ENCODE measurements at places on chromosomes 4 and X.

DNA sequence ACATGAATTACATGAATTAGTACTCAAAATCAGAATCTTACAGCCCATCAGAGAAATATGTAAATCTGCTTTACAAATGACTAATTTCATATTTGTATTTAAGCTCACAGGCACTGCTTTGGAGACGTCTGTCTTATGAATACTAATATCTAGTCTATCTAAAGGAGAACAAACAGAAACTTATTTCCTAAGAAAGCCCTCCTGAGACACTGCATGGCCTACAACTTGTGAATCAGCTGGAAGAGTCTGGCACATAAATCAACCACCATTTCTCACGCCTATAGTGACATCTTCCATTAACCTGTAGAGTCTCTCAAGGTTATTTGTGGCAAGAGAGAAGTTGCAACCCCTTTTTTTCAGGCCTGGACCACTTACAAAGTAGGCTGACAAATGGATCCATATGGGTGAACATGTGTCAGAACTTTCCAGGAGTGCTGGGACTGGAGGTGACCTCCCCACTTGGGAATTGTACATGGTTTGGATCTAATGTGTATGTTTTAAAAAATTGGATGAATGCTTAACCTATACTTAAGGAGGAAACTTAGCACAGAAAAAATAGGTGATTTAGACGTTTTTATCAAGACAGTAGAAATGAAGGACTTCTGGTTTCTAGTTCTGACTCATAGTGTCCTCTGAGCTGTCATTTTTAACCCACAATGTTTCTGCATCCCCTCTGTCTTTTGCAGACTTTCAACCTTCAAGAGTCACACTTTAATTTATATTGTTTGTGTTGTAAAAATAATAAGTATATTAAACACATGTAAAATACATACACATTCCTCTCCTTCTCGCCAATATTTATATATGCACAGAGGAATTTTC, 83.2 kb upstream of the ARHGAP24 start:
- DNase-seq = no peak

GRCh38 chrX:115892056-115892708, 278.4 kb upstream of the AGTR2 start:
- no peak for DNase-seq

DNA sequence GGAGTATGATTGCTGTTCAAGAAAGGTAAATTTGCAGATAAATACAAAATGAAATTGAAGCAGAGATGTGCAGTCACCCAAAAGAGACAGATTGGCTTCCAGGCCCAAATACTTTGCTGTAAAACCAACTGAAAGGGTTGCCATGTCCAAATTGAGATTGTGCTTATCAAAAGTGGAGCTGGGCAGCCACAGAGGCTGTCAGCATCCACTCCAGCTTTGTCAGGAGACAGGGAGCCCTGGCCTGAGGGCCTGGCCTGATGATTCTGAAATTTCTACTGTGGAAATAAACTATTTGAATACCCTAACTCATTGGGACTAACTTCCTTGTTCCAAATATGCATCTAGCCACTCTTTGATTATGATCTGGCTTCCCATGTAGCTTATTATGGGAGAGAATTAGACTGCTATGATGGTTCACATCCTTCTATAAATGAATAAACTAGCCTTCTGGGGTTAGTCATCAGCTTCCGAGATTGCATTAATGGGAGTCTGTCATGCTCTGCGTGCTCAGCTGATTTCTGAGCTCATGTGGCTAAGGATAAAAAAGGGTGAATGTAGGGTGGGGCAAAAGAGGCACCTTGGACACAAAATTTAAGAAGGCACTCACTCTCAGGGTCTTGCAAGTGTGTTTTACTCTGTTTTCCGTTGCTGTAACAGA, 48.2 kb downstream of the SLC34A2 start:
- DNase-seq = no peak

- DNase-seq = no peak
These were observed 668.1 kb downstream of the RAPGEF2 start for GRCh38 chr4:159770969-159771368.

- DNase-seq = no peak
These were observed 106.0 kb upstream of the PNPLA4 start for GRCh38 chrX:8033175-8033574.

- no peak for DNase-seq
These were observed 17.2 kb downstream of the EDNRA start for GRCh38 chr4:147498031-147498660.

DNA sequence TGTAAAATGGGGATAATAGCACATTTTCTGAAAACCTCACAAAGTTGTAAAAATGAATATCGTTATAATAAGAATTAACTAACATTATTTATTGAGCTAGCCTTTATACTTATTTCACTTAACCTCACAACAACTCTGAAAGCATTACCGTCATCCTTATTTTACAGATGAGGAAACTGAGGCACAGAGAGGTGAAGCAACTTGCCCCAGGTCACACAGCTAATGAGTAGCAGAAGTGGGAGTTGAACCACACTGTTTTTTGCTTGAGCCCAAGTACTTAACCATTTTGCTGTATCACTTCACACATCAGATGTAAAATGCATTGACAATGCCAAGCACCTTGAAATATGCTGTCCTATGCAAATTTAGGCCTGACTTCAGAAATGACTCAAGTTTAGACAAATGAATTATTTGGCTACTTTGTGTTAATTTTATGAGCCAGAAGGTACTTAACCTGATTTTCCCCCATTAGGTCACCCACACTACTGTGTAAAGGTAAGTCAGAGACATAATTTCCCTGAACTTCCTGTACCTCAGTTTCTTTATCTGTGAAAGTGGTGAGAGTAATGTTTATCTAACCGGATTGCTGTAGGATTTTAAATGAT, 23.1 kb downstream of the CD40LG start:
- DNase-seq = no peak

DNA sequence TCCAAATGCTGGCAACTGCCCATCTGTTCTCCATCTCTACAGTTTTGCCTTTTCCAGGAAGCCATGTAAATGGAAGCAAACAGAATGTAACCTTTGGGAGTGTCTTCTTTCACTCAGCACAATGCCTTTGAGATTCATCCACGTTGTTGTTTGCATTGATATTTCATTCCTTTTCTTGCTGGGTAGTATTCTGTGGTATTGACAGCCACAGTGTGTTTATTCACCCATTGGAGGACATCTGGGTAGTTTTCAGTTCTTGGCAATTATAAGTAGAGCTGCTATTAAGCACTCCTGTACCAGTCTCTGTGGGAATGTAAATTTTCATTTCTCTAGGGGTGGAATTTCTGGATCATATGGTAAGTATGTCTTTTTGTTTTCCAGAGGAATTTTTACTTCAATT, 194.3 kb upstream of the RPS6KA3 start:
- no peak for DNase-seq

DNA sequence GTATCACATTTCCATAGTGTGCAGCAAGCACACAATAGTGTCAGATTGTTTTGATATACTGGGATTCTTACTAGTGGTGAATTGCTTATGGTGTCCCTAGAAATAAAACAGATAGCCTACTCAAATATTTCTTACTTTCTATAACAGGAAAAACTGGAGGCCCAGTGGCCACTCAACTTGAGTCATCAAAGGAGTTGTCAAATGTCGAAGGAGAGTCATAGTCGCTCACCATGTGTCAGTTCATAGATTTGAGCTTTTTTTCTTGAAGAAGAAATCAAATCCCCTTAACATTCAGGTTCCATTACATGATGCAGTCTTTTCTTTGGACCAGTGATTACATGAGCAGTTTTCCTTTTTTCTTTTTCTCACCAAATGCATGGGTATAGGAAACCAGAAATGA, 1271.0 kb downstream of the RAPGEF2 start:
- DNase-seq = no peak

GRCh38 chrX:48498374-48498809, 10.4 kb upstream of the PORCN start:
- DNase-seq = no peak

DNA sequence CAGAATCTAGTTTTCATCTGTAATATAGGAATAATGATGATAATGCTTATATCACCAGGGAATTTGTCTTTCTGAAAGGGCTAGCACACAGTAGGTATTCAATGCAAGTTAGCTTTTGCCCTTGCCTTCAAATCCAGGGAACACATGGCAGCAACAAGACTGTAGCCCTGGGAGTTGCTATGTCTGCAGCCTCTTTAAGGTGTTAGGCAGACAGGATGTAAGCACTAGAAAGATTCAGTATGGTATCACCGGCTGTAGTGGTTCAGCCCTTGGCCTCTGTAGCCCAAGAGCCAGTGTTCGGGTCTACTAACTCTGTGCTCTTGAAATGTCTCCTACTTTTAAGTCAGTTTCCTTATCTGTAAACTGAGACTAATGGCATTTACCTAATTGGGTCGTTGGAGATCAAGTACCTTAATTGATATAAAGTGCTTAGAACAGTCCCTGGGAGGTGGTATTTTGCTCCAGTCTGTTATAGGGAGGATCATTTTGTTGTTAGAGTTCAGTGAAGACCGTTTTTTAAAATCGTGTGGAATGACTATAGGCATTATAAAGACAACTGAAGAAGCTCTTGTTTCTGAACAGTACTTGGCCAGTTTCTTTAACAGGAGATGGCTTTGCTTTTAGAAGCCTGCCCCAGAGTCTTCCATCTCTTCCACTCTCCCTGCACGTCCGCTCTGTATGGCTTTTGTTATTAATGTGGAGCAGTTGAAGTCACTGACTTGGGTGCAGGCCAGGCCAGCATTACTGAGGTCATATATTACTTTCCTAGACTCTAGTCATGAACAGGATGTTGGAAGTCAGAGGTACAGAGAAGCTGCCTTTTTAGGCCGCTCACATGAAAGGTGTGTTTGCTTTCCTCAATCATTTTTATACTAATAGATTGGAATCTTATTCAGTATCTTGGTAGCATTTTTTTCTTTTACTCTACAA, 44.8 kb downstream of the GAB1 start:
- DNase-seq = no peak

GRCh38 chr4:109816082-109816442, 500 bp downstream of the GAR1 start:
- DNase-seq = no peak

DNA sequence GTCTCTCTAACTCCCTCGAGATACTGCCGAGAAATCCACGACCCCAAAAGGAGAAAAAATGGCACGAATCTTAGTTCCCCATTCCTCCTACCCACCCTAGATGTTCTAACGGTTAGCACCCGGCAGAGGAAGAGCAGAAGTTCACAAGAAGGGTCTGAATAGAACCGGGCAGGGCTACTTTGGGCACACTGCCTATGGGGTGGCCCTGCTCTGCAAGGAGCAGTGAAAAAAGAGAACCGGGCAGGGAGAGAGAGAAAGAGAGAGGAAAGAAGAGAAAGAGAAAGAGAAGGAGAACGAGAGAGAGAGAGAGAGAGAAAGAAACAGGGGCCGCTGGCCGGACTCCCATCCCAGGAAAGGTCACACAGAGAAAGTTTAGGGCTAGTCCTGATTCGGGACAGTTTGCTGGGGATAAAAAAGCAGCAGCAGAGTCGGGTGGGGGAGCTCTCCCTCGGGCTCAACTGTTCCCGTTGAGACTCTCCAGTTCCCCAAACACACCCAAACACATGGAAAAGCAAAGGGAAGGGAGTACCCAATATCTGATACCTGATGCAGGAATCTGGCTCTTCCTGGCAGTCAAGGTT, 468 bp downstream of the GLA start:
- no peak for DNase-seq

DNA sequence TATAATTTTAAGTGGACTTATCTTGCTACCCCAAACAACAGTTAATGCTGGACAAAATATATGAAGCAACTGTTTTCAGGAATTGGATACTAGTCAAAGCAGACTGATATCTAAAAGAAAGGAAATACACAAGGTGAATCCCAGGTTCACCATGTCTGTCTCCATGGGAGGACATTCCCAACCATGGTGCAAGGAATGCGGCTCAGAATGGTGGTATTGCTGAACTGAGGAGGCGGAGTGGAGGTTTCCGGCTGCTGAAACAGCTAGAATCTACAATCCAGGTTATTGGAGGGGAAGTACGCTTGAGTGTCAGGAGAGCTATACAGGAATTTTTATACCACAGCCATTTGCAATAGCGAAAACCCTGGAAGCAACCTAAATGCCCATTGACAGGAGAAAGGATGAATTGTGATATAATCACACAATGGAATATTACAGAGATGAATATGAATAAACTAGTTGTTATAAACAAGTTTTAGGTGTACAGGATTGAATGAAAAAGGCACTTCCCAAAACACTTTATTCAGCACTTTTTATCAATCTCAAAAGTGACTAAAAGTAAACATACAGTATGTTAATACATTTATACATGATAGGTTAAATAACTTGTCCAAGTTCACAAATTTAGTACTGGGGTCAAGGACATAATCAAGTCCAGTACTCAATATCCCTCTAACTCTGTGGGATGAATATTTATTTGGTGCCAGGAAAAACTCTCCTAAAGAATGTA, 9.0 kb downstream of the HMGB2 start:
- DNase-seq = no peak

DNA sequence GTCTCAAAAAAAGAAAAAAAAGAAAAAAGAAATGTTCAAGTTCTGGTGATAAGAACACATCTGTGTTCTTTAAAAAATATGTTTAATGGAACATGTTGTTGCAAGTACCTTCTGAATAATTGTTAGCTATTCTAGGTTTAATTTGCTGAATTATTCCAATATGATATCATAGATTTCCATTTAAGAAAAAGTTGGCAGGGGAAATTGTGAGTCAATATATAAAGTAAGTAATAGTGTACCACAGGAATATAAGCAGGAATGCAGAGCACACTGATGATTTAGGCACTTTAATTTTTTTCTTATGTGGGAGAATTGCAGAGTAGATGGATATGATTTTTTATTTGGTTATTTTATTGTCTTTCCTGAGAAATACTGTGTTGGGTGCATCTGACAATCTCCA, 190.7 kb downstream of the RPA4 start:
- DNase-seq = no peak

- no peak for DNase-seq
These were observed 68.9 kb upstream of the CAPN6 start for GRCh38 chrX:111339212-111339611.

DNA sequence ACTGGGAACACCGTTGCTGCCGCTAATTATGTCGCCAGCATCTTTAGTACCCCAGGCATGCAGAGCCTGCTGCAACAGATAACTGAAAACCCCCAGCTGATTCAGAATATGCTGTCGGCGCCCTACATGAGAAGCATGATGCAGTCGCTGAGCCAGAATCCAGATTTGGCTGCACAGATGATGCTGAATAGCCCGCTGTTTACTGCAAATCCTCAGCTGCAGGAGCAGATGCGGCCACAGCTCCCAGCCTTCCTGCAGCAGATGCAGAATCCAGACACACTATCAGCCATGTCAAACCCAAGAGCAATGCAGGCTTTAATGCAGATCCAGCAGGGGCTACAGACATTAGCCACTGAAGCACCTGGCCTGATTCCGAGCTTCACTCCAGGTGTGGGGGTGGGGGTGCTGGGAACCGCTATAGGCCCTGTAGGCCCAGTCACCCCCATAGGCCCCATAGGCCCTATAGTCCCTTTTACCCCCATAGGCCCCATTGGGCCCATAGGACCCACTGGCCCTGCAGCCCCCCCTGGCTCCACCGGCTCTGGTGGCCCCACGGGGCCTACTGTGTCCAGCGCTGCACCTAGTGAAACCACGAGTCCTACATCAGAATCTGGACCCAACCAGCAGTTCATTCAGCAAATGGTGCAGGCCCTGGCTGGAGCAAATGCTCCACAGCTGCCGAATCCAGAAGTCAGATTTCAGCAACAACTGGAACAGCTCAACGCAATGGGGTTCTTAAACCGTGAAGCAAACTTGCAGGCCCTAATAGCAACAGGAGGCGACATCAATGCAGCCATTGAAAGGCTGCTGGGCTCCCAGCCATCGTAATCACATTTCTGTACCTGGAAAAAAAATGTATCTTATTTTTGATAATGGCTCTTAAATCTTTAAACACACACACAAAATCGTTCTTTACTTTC, 1.8 kb downstream of the UBQLN2 start:
- no peak for DNase-seq
